ENCODE measurements at places on chromosomes 7 and 10.
A peak's percentile ranks its signal among the peaks of the same experiment; 100 is the strongest.

- DNase-seq, result peak; percentile 30
These were observed 386.6 kb downstream of the SH2D4B start for GRCh38 chr10:80924063-80924952.

DNA sequence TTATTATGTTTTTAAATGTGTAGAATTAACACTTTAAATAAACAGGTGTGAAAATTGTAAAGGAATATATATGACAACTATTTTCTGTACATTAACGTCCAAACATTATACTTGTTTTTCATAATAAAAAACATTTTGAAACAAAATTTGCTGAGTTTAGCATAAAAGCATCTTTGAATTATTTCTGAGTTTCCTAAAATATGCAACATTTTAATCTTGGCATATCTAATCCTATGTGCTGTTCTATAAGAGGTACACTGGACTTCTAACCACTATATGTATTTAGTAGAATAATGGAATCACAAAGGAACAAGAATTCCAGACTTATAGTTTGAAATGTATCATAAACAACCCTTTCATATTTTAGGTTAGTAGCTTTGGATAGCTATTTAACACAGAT, 16.6 kb downstream of the AKAP9 start:
- no peak for DNase-seq

DNA sequence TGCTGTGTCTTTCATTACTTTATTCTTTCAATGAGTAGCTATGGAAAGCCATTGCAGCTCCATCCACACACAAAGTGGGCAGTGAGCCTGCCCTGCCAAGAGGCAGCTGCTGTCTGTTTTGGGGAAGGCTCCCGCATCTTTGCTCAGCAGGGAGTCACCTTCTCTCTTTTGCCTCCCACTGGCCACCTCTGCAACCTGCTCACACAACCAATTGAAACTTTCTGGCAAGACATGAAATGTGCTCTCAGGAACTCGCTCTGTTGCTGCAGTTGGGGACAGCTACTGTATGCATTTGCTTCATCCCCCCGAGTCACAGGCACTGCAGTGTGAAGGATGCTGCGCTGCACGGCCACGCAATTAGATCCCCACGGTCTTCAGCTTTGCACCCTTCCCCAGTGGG, 244.8 kb upstream of the NFE2L3 start:
- no peak for DNase-seq

DNA sequence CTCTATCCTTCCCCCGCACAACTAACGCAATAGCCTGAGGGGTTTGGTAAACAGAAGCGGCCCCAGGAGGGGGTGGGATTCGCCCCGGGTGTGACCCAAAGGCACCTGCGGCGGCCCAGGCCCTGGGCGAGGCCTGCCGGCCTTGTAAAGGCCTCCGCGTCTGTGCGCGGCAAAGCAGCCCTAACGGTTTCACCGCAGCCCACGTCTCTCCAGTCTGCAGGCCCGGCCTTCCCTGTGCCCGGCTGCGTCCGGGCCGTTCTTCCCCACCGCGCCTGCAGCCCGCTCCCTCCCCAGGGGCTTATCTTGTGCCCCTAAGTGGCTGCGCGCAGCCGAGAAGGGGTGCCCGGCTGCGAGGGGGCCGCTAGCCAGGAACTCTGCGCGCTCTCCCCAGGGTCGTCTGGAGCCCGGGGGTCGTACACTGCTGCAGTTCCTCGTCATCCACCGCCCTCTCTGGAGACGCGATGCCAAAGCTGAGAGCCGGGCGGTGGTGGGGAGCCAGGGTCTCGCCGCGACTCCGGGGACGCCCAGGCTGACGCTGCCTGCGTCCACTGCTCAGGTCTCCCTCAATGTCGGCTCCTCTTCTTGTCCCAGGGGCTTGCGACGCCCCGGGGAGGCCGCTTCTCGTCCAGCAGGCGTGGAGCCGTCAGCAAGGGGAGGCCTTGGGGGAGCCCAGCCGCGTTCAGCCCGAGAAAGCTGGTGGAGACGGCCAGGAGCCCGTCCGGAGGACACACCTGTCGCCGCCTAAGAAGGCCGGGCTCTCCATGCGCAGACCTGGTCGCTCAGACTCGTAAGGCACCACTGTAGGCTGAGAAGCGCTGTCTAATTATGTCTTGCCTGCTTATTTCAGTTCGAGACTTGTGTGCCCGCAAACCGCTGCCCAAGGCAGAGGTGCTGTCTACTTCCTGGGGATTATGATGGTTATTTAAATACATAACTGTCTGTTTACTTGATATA, 132.3 kb downstream of the SPAG6 start:
- DNase-seq, result no peak

DNA sequence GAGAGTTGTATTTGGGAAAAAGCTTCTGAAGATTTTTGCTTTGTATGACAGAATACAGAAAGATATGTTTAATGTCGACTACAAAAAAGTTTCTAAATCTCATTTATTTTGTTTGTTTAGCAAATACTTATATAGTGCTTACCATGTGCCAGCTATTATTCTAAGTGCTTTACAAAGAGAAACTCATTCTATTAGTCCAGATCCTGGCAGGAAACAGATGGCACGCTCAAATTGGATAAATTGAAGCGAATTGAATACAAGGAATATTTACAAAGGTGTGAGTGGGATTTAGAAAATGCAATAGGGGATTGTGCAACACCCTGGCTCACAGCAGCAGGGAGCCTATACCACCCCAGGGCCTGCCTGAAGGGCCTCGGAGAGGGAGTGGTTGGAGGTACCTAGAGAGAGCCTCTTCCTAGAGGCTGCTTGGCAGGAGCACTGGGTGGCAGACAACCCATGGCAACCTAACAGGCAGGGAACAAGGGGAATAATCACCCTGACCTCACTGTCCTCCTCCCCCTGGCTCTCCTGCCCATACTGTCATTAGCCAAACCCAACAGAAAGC, 27.6 kb upstream of the FAM204A start:
- DNase-seq, result no peak

DNA sequence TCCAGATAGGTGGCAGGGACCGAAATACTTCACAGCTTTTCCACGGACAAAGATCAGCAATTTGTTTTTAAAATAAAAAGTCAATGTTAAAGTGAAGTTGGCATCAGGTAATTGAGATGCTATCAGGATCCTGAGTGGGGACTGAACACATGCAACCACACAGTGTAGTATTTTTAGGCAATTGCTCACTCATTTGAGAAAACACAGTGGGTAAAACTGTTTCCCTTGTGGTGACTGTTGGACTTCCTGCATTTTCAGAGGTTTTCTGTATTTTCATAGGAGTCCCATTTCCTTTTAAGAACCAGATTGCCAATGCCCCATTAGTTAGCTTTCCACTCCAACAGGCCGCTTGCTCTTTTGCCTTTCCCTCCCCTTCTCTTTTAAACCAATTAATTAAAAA, 159.5 kb upstream of the ZNF32 start:
- no peak for DNase-seq

DNA sequence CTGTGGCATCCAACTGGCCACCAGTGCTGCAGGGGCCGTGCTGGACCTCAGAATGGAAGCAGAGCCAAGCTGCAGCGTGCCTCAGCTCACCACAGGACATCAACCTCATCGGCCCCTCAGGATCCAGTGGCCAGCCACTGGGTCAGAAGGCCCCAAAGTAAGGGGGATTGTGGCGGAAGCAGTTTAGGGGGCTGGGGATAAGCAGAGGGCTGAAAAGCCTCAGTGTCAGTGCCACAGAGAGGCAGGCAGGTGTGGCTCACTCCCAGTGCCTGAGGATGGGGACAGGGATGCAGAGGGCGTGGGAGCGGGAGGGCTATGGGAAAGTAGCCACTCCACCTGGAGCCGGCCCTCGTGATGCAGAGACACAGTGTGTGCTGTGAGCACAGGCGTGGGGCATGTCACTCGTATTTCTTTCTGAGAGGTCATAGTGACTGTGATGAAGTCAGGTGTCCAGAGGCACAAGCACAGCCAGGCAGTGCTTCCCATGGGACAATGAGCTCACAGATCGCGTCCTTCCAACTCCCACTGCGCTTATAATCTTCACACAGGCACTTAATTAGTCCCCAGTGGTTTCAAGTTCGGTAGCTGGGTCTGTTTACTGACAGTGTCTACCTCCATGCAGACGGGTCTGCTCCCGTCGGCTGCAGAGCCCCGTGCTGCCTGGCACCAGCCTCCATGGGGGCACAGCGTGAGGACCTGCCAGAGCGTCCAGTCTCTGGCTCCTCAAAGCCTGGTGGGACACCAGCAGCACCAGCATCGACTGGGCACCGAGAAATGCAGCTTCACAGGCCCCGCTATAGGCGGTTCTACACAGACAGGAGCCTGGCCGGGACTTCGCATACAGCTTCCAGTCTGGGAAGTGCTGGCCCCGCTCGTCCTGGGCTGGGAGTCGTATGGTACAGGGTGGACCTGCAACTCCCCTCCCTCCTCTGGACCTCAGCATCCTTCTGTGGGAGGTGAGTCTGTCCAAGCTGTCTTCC, 42.9 kb upstream of the CNPY1 start:
- DNase-seq, result no peak
